Effector CD8-positive, alpha-beta T cell (primary cell): ENCODE measurements at places on chromosomes 2 and 18.

DNA sequence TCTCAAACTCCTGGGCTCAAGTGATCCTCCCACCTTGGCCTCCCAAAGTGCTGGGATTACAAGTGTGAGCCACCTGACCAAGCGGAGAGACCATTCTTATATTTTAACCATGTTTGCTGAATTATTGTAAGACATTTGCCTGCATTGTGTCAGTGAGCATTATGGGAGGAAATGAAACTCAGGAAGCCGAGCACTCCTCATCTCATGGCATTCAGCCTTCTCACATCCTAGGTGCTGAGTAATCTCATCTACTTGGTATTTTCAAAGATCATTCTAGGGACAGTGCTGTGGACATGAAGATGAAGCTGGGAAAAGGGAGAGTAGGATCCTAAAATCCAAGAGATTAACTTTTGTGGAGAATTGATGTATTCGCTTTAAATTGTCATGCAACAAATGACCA lies 66.1 kb downstream of the NAPG start:
- no peak for DNase-seq

DNA sequence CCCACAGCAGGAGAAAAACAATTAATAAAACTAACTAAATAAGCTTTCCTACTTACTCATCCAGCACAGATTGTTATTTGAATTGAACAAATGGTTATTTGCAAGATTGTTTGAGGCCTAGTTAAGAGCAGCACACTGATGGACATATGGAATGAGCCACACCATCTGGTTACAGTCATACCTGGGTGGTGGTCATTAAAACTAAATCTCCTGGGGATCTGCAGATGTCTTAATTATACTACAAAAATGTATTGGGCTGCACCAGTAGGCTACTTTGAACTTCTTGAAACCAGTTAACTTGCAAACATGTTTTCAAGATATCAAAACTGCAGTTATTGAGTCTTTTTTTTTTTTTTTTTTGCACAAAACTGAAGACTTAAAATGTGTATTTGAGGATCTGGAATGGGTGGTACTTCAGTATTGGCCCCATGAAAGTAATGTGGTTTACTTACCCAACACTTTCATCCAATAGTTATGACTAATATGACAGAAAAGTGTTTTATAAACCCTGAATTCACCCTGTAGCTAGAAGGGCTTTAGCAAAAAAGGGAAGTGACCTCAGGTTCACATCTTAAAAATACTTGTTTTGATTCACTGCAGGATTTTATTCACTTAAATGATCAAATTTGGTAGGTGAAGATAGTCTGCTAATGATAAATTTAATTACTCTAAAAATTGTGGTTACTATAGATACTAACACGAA lies 10.8 kb downstream of the AGFG1 start:
- DNase-seq: no peak

DNA sequence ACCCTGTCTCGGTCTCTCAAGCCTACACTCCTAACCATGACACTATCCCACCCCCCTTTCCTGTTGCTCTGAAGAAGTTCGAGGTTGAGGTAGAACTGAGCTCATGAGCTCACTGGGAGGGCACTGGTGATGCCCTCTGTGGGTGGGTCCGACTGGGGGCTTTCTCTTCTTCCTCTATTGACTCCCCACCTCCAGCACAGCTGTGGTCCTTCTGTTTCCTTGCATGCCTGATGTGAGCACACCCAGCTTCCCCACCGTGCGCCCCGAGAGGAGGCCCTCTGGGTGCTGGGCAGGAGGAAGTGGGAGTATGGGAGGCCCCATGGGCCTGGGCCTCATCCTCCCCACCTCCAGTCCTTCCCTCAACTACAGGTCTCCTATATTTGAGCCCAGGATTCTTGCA lies 20.9 kb downstream of the SPEG start:
- DNase-seq: no peak

- no peak for DNase-seq
Observed at GRCh38 chr2:75800456-75800855, 89.7 kb upstream of the GCFC2 start.

DNA sequence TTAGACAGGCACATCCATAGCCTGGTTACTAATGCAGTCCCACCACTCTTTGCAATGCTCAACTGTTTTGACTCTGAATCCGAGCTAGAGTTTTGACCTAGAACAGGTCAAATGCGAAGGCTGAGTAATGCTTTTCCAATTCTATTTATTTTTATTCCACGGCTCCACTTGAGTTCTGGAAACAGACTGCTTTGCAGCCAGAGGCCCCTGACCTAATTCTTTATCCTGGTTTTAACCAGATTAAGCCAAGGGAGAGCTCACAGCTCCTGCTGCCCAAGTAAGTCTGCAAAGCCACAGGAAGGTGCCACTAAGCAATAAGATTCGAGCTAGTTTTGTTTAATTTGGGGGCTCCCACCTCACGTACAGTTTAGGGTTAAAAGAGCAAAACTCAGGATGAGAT lies 51.4 kb downstream of the MREG start:
- DNase-seq: no peak

DNA sequence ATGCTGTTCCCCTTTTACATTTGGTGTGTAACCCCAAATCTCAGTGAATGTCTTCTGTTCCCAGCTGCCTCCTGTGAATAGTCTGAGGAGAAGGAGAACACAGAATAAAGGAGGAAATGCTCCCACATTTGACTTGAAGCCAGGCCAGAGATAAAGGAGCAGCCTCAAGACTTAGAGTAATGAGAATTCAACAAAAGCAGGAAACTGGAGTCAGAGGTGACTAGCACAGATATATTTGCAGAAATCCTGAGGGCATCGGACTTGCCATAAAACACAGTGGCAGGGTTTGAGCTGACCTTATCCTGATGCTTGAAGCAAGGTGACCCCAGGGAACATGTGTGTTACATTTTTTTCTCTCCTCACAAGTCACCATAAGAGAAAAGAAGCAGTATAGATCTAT lies 291.4 kb upstream of the RND3 start:
- DNase-seq: no peak

DNA sequence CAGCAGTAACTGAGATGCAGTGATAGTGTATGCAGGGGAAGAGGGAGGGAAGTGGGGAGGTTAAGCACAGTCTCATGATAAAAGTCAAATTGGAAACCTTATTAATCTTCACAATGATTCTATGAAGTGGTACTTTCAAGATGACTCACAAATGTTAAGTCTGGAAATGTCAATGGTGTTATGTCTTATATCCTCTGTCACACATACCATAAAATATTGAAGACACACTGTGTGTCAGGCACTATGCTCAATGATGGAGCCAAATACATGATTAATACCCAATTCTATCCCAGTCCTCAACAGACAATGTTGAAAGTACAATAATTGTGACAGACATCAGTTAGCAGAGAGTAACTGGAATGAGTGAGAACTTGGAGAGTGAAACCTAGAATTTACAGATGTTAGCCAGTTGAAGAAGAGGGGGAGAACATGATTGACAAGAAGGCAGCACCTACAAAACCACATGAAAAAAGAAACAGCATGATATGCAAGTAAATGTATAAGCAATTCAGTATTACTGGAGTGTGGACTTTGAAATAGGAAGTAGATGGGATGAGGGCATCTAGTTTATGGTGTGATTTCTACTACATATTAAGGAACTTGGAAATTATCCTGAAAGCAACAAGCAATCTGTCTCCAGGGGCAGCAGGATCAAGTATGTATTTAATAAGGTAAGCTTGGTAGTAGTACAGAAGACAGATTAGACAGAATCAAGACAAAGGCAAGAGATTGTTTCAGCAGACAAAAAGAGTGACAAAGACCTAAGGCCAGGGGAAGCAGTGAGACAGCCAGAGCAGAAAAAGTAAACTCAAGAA lies 107.6 kb downstream of the STRN start:
- no peak for DNase-seq

GRCh38 chr2:74646834-74647482 lies 1.2 kb downstream of the M1AP start:
- DNase-seq: no peak

GRCh38 chr18:9627642-9628041 lies 13.3 kb upstream of the PPP4R1 start:
- no peak for DNase-seq

DNA sequence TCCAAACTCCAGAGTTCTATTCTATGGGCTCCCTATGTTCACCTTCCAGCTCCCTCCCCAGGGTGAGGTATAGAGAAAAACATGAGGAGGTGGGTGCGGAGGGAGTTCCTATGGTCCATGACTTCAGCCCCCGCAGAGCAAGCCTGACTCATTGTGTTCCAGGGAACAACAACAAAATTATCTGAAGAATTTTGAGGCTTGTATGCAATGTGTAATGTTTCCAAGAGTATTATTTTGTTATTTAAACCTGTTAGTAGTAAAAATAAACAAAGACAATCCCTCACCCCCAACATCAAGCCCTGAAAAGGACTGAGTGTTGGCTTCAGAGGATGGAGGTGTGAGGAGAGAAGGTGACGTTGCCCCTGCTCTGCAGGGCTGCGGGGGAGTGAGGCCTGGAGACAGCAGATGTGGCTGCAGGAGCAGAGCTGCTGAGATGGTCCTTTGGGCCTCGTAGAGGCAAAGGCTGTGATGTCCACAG lies 29.0 kb downstream of the LAMA3 start:
- no peak for DNase-seq

- no peak for DNase-seq
Observed at GRCh38 chr2:58984731-58985130, 743.6 kb upstream of the FANCL start.

GRCh38 chr2:31227110-31227509 lies 6.8 kb upstream of the EHD3 start:
- no peak for DNase-seq

DNA sequence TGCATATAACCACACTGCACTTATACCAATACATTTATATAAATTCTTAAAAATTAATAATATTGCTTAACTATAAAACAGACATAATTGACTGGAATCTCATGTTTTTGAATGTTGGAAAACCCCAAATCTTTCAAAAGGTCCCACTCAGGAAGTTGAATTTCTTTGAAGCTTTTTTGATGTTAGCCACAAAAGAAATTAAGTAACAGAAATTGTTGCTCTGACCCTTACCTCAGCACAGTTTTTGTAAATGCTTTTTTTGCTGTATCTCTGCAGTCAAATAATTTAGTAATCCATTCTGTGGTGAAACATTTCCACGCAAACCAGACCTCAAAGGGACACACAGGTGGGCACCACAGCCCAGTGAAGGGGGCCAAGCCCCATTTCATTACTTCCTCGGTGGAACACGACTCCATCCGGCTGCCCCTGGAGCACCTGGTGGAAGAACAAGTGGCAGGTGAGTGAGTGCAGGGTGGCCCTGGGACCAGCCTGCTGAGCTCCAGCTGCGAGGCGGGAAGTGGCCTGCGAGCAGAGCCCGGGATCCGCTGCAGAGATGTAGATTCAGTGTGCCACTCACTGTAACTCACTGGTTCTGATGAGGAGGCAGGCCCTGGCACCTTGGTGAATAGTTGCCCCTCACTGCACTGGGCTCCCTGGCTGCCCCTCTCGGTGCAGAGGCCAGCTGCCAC lies 8.4 kb downstream of the SCLY start:
- DNase-seq: no peak

- DNase-seq: no peak
Observed at GRCh38 chr2:219619235-219619634, 8.2 kb upstream of the SLC4A3 start.

DNA sequence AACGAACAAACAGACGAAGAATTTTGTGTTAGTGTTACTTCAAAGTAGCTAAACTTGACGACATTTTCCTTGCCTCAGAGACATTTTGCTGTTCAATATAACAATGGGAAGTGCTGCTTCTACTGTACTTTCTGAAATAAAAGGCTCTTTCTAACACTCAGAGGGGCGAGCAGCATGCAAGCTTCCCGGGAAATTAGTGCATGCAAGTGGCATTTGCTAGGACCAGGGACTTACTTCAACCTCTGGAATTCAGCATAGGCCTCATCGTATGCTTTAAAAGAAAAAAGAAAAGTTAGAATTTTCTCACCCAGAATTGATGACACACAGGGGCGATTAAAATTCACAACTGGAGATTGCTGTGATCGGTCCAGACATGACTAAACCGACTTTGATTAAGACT lies 62.5 kb upstream of the LPIN2 start:
- DNase-seq: no peak

- no peak for DNase-seq
Observed at GRCh38 chr2:205582366-205582765, 99.9 kb upstream of the NRP2 start.

GRCh38 chr18:6629635-6630140 lies 99.8 kb upstream of the ARHGAP28 start:
- DNase-seq: no peak

GRCh38 chr18:74242438-74243096 lies 49.2 kb downstream of the CYB5A start:
- DNase-seq: no peak

DNA sequence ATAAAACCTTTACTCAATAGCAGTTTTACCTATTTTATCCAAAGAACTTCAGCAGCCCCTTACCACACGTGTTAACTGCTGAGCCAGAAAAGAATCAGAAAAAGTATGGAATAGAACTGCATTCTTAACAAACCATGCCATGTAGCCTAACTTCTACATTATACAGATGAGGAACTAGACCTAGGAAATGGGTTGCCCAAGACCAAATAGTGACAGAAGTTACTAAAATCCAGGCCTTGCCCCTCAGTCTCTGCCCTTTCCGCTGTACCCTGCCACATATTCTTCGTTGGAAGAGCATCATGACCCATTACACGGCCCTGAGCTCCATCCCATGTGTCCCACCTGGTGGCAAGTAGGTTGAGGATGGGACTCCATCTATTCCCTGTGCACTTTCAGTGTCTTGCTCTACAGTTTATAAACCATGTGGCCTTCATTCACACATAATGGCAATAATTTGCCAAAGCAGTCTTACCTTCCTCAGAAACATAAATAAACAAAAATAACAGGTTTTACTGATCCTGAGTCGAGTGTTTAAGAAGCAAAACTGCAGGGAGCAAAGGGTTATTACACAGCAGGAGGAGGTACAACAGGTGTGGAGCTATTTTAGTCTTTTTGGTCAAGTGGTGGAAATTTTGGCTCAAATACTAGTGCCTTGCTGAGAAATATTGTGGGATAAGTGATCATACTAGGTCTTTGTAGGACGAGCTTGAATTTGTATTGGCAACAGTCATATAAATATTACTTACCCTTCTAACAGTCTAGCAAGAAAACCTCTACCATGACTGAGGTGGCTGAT lies 46.5 kb downstream of the HNRNPLL start:
- no peak for DNase-seq
